Ovary (tissue), 10 donors: ENCODE measurements at places on chromosomes 13 and 19.

GRCh38 chr19:40398417-40399131, 8.6 kb upstream of the HIPK4 start:
- DNase-seq = peak; percentile 70
- no peak overlapping the region for H3K4me3 ChIP-seq
- H3K27ac ChIP-seq = no peak overlapping the region

DNA sequence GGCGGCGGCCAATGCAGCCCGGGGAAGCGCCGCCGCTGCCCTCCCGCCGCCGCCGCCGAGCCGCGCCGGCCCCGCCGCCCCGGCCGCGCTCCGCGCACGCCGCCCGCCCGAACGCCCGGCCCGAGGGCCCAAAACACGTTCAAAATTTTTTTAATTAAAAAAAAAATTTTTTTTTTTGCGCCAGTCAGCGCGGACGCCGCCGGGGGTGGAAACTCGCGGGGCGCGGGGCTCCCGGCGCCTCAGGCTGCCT, 468 bp downstream of the HMGB1 start:
- no peak for DNase-seq
- peak overlapping the region; percentile 93 for H3K4me3 ChIP-seq
- H3K27ac ChIP-seq = peak overlapping the region; percentile 100
- no peaks in the 10 kb centered on the region for H3K36me3 ChIP-seq
- peaks cover 1% of the 10 kb centered on the region for H3K4me1 ChIP-seq

DNA sequence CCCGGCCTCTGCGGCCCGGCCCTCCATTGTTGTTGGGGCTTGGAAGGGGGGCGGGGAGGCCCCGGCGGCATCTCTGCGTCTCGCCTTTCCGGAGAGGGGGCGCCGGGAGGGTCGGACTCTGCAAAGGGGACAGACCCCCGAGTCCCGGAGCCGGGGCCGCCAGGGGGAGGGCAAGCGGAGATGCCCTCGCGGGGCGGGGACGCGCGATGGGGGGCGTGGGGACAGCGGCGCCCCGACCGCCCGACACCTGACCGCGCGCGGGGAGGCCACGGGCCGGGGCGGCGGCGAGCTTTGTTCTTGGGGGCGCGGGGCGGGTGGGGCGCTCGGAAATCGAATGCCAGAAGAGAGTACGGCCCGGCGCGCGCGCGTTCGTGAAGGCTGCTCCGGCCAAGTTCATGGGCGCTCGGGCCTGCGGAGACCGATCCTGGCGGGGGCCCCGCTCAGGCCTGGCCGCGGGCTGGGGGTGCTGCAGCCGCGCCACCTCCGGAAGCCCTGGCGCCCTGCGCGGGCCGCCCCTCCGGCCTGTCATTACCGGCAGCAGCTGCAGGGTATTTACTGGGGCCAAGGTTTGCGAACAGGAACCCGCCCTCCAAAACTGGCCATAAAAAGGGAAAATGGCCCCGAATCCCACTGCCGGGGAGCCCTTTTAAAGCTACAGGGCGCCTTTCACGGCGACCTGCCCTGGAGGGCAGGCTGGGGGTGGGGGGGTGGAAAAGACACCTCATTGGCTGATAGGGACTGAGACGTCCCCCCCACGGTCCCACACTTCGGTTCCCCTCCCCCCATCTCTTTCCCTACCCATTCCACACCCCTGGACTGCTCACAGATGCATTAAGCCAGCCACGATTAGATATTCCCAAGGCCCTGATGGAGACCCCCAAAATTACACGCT, 11.1 kb upstream of the NANOS3 start:
- peak overlapping the region; percentile 58 for H3K4me3 ChIP-seq
- H3K36me3 ChIP-seq = no peaks in the 10 kb centered on the region
- H3K4me1 ChIP-seq = no peaks in the 10 kb centered on the region
- DNase-seq = peak; percentile 42
- no peak overlapping the region for H3K27ac ChIP-seq

DNA sequence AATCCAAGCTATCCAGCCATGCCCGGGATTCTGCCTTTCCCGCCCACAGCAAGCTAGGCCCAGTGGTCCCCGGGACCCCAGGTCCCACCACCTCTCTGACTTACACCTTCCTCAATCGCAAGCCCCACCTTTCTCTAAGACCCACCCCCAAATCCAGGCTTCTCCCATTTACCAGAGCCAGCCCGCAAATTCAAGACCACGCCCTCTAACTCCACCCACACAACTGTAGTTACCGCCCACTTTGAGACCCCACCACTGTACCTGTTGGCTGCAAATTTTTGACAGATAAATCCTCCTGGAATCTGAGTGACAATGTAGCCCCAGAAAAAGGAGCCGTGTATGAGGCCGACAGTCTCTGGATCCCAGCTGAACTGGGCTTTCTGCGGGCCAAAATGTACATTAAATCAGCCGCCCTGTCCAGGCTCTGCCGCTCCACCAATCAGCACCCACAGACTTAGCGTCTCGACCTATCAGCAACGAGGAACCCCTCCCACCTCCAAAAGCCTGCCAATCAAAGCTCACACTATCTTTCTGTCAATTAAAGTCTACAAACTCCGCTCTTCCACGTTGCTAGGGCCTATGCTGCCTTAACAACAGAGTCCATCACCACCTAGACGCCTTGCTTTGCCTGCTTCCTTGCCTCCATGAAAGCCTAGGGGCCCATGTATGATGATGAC, 6.3 kb downstream of the SLC17A7 start:
- H3K27ac ChIP-seq = no peak overlapping the region
- DNase-seq = no peak
- H3K4me3 ChIP-seq = no peak overlapping the region
- H3K4me1 ChIP-seq = no peaks in the 10 kb centered on the region
- H3K36me3 ChIP-seq = no peaks in the 10 kb centered on the region

DNA sequence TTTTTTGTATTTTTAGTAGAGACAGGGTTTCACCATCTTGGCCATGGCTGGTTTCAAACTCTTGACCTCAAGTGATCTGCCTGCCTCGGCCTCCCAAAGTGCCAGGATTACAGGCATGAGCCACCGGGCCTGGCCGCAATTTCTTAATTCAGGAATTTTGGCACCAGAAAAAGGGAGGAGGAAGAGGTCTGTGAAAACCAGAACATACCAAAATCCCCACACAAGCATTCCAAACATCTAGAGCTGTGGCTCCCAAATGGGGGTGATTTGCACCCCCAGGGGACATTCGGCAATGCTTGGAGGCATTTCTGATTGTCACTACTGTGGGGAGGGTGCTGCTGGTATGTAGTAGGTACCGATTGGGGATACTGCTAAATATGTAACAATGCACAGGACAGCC, 40.2 kb upstream of the ABCC4 start:
- H3K27me3 ChIP-seq = no peaks in the 10 kb centered on the region
- H3K4me1 ChIP-seq = peaks cover 6% of the 10 kb centered on the region
- H3K4me3 ChIP-seq = no peak overlapping the region
- no peak for DNase-seq
- H3K36me3 ChIP-seq = no peaks in the 10 kb centered on the region
- no peak overlapping the region for H3K27ac ChIP-seq

DNA sequence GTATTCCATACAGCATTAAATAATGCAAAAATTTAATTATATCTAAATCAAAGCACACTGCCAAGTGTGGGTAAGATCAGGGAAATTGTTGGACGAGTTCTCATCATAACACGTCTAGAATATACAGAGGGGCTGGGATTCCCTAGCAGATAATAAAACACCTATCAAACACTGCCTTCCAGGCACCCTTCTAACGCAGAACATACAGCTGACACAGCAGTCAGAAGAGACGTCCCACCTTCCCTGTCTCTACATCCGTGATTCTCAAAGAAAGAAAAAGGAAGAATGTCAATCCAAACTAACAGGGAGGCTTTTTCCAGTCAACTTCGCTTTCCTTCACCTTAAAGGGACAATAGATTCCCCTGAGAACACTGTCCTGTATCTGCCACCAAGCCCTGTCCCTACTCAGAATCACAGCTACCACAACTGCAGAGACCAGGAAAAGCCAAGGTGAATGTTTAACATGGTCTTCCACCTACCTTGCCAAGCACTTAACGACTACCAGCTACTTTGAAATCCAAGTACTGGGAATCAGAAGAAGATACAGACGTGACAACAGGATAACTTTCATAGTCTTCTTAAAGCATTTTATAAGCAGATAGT, 38.5 kb downstream of the TBC1D4 start:
- peaks cover 9% of the 10 kb centered on the region for H3K4me1 ChIP-seq
- H3K36me3 ChIP-seq = no peaks in the 10 kb centered on the region
- no peak overlapping the region for H3K4me3 ChIP-seq
- DNase-seq = no peak

- peak; percentile 23 for DNase-seq
- no peaks in the 10 kb centered on the region for H3K27me3 ChIP-seq
- H3K4me1 ChIP-seq = no peaks in the 10 kb centered on the region
These were observed 18.3 kb downstream of the ATP4B start for GRCh38 chr13:113639616-113640262.

DNA sequence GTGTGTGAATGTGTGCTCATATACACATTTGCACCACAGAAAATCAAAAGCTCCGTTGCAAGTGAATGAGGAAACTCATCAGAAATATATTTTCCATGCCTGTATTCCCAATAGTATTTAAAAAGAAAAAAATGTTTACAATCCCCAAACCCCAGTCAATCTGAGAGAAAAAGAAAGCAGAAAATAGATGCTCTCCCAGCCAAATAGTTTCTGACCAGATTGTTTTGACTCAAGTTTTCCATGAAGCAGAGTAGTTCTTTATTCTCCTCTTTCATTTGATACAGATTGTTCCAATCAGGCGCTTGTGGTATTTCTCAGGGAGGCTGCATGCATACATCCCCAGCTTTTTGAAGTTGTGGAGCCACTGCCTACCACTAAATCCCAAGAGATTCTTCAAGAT, 110.6 kb downstream of the STARD13 start:
- no peak overlapping the region for H3K4me3 ChIP-seq
- no peak overlapping the region for H3K27ac ChIP-seq
- H3K4me1 ChIP-seq = peaks cover 16% of the 10 kb centered on the region
- DNase-seq = no peak
- H3K36me3 ChIP-seq = no peaks in the 10 kb centered on the region
- no peaks in the 10 kb centered on the region for H3K27me3 ChIP-seq

- no peak overlapping the region for H3K4me3 ChIP-seq
- no peak overlapping the region for H3K27ac ChIP-seq
- DNase-seq = no peak
- H3K4me1 ChIP-seq = no peaks in the 10 kb centered on the region
These were observed 1321.5 kb downstream of the UQCRFS1 start for GRCh38 chr19:27891411-27891810.

DNA sequence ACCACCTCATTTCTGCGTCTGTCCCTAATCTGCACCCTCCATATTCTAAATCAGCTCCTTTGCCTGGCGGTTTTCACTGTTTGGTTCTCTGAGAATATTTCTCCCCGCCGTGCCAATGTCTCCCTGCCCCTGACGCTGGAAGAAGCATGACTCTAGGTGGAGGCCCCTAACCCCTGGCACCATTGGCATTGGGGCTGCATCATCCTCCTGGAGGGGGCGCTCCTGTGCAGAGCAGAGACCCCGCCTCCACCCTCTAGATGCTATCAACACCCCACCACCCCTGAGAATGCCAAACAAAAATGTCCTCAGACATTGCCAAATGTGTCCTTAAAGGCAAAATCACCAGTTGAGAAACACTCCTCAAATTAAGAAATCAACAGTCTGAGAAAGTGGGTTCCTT, 6.5 kb downstream of the ZSCAN5B start:
- H3K4me3 ChIP-seq = no peak overlapping the region
- no peak overlapping the region for H3K27ac ChIP-seq
- no peak for DNase-seq

DNA sequence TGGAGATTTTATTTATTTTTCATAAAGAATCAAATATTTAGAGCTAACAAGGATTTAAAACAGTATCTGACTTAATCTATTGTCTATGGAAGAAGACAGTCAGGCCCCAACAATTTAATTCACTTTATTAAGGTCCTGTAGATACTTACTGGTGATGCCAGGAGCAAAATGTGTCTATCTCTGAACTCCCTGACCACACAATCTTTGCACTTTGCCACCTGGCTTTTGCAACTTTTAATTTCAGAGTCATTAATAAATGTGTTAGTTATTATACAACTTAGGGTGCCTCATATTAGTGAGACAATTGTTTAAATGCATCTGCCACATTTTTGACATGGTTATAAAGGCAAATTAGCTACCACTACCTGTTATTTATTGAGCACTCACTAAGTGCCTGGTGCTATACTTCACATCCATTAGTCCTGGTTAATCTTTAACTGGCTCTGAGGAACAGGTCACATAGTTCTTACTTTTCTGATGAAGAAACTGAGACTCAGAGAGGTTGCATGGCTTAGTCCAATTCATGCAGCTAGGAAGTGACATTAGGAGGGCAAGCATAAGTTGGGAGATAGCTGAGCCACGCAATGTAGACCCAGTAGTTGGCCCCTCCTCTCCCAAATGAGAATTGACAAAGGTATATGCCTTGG, 297.9 kb downstream of the DCT start:
- no peaks in the 10 kb centered on the region for H3K27me3 ChIP-seq
- no peak overlapping the region for H3K4me3 ChIP-seq
- DNase-seq = no peak
- no peaks in the 10 kb centered on the region for H3K4me1 ChIP-seq
- no peak overlapping the region for H3K27ac ChIP-seq

DNA sequence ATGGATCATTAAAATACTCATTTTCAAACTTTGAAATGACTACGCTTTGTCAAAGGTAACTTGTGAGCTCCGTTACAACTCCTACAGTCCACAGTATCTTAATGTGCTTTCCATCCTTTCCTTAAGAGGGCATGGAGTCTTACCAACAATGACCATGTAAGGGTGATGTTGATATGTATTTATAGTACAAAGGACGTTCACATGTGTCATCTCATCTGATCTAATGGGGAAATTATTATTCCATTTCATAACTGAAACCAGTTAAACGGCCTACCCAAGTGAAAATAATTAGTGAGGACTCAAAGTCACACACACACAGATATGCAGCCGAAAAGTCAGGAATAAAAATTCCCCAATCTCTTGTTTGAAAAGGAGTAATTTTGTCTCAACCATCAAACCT, 9.6 kb downstream of the USP12 start:
- H3K27me3 ChIP-seq = no peaks in the 10 kb centered on the region
- H3K4me1 ChIP-seq = peaks cover 4% of the 10 kb centered on the region
- no peak for DNase-seq
- no peaks in the 10 kb centered on the region for H3K36me3 ChIP-seq

DNA sequence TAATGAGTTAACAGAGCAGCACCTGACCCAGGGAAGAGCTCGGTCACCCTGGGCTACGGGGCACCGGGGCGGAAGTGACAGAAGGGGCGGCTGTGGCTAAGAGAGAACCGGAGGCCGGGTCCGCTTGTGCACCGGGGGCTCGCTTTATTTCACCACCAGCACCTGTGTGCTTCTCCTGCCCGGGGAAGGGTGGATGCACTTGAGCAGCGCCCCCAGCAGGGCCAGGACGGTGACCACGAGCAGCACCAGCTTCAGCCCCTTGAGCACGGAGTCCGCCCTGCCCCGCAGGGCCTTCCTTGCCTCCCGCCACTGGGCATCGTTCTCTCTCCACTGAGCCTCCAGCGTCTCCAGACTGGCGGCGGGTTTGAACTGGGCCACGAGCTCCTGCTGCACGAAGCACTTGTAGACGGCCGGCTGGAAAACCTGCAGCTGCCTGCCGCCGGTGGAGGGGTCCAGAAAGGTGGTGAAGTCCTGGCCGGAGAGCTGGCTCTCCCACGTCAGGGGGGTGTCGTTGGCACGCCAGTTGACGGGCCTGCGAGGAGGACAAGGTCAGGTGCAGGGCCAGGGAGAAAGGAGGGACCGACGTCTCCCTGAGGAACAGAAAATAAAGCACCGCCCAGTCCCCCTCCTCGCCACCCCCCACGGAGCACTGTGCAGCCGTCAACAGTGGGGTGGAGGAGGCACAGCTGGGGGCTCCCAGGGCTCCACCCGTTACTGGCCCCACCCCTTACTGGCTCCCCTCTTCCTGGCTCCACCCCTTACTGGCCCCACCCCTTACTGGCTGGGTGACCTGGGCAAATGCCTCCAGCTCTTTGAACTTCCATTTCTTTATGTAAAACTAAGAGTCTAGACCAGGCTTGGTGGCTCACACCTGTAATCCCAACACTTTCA, 3.6 kb downstream of the FAM187B start:
- H3K27ac ChIP-seq = no peak overlapping the region
